ENCODE measurements at places on chromosomes 12 and 14. TPM values are rescaled to one million over a fixed set of nuclear protein-coding genes. Genes with fewer than 3 reads are reported as not detected.

KCNMB4 gene
- total RNA-seq = under 0.01 TPM

ARG2 gene
- total RNA-seq = 13.3 TPM

DNA sequence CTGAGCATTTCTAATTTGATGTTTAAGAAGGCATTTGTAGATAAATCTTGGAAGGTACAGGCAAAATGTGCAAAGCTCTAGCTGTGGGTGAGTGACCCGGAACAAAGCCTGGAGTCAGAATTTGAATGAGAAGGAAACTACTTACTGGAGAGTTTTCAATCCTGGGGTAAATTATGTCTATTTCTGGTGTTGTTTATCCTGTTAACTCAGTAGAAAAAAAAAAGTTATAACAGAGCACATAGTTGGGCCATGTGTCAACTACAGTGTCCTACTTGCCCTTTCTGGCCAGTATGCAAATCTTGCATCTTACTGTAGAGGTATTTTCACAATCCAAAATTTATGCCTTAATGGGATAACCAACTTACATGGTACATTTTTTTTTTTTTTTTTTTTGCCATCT lies 182.3 kb downstream of the SYNE2 start:
- peak; percentile 86 for DNase-seq

GRCh38 chr14:73870525-73871235 lies 16.0 kb upstream of the ZNF410 start:
- peak; percentile 5 for DNase-seq

DNA sequence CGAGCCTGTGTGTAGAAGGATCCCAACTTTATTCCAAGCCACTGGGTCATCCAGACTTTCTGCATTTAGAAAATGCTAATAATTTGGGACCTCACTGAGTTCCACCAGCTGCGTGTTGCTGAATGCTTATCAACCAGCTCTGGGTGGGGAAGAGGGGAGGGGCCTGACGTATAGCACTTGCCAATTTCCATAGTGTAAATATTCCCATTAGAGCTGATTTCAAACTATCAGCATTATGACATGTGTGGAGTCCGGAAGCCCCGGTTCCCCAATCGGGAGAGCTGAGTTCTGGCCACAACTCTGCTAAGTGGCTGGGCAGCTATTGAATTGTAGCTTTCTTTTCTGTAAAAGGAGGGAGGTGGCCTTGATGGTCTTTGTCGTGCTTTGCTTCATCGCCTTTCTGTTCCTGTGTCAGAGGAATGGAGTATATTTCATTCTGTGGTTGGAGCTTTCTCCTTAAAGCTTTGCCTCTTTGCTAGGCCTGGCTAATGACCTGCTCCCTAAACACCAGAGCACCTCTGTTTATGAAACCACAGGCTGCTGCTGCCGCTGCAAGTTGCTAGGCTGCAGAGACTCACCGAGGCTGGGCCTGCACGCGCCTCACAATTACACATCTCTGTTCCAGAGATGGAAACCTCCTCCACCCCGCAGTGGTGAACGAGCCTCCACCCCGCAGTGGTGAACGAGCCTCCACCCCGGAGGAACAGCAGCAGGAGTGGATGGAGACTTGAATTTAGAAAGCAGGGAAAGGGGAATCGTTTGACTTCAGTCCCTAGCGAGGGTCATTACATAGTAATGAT lies 7.7 kb upstream of the BCL7A start:
- peak; percentile 73 for DNase-seq

DNA sequence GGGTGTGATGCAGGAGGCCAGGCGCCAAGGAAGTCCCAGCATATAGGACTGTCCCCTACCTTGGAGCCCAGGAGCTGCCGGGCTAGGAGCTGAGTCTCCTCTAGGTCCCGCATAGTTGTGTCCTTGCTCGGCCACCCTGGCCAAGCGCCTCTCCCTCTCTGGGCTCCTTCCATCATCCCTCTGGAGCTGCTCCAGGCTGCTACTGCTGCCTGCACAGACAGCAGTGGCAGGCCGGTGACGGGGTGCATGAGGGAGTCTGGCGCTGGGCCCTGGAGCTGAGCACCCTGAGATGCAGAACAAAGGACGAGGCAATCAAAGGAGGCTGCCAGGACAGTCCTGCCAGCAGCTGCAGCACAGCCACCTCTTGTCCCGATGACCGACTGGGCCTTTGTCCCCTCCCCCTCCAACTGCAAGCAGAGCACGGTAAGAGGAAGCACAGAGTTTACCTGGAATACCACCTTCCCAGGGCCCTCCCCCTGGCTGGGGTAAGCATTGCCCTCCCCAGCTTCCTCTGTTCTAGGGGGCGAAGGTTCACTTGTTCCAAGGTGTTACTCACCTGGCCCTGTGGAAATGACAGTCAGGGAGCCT lies 10.4 kb downstream of the DTX1 start:
- peak; percentile 39 for DNase-seq

DNA sequence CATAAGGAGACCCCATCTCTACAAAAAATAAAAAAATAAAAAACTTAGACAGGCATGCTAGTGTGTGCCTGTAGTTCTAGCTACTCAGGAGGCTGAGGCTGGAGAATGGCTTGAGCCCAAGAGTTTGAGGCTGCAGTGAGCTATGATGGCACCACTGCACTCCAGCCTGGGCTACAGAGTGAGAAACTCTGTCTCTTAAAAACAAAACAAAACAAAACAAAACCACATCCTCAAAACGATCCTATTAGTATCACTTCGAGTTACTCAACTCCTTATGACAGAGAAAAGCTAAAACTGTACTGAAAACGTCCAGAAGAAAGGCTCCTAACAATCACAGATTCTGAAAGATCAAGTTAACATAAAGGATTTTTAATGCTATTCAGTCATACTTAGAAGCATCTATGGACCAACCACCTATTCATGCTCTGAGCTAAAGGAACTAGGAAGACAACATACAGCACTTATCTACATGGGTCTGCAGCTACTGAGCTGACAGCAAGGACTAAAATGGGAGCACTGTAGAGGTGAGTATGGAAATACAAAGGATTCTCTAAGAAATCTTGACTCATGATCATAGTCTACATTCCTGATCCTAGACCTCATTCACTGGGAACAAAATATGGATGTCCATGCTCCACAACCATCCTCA lies 75.3 kb upstream of the DUSP6 start:
- no peak for DNase-seq

DNA sequence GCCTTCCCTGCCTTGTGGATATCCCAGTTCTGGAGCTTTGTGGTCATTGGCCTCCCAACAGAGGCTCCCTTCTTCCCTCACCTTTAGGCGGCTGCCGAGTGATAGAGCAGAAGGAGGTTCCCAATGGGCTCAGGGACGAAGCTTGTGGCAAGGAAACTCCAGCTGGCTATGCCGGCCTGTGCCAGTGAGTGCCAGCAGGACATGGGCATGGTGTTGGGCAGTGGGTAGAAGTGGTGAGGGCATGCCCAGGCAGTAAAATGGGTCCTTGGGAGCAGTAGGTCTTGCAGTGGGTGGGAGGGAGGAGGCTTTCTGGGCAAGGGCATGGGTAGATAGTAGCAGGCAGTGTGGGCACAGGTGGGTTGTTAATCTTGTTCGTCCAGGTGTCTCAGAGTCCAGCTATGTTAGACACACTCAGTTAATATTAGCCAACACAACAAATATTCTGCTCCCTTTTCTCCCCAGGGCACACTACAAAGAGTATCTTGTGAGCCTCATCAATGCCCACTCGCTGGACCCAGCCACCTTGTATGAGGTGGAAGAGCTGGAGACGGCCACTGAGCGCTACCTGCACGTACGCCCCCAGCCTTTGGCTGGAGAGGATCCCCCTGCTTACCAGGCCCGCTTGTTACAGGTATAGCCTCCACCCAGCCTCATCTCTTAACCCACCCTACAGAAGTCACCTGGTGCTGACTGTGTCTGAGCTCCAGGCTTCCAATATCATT lies 1.1 kb upstream of the IRF9 start:
- DNase-seq = peak; percentile 41

- peak; percentile 98 for DNase-seq
These were observed 58.7 kb upstream of the NCOR2 start for GRCh38 chr12:124625867-124626675.

DNA sequence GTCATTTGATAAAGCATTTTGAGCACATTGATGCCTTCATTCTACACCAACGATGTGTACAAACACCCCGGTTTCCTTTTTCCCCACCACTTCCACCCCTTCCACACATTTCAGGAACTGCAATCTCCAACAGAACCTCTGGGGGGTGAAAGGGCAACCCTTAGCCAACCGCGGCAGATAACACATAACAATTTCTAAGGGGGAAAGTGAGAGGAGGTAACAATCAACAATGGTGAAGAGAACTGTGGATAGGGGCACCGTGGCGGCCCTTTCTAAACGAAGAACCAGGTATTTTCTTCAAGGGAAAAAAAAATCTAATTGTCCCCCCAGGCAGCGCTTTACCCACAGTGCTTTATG lies 1.1 kb downstream of the KITLG start:
- DNase-seq = peak; percentile 58

All from osteoblast (primary cell).